ENCODE measurements at places on chromosomes 5 and 9.

- no peak for DNase-seq
Measured at GRCh38 chr5:28648108-28648507, 1609.7 kb upstream of the CDH9 start.

GRCh38 chr5:54217826-54218503 lies 92.4 kb downstream of the ARL15 start:
- peak; percentile 47 for DNase-seq

DNA sequence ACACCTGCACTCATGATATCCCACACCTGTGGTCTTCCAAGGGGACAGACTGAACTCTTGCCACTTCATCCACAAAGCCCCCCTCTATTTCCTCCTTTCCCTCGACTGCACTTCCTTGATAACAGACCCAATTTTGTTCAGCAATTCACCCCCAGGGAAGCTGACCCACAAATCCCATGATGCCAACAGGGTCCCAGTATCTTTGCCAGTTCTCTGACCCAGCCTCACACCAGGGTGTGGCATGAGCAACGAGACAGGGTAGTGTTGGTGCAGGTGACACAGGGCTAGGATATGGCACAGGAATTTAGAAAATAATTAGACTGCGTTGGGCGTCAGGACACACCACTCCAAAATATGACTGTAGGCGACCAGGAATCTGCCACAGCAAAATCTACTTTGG lies 30.2 kb upstream of the KCNIP1 start:
- DNase-seq: no peak

DNA sequence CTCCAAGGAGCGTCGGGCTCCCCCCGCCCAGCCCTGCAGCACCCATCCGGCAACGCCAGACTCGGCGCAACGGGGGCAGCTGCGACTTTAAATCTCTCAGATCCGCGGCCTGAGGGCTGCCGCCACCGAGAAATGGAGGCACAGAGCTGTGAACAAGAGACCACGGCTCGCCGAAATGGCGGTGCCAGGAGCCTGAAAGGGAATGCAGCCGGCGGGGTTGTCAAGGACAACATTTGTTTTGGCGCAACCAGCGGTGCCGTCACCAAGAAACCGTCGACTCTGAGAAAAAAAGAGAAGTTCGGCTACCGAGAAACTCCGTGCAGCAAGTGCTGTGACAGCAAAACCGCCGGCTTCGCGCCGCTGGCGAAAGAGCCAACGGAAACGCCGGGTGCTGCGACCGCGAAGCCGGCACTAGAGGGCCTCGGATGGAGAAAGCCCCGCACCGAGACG lies 2.1 kb upstream of the ANXA2R start:
- peak; percentile 90 for DNase-seq

DNA sequence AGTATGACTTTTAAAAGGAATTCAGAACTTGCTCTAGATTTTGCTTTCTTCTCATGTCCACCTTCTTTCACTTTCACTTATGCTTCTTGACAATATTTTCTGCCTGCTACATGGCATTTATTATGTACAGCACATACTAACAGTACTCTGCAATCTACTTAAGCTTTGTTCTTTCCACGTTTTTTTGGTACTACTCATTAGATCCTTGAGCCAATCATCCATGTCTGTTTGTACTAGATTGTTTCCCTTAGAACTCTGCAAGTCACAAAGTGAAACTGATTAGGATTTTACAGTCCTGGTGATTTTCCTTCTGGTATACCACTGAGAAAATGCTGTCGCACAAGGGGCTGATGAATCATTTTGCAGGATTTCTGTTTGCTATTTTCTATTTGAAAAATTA lies 78.3 kb downstream of the PARP8 start:
- peak; percentile 20 for DNase-seq

DNA sequence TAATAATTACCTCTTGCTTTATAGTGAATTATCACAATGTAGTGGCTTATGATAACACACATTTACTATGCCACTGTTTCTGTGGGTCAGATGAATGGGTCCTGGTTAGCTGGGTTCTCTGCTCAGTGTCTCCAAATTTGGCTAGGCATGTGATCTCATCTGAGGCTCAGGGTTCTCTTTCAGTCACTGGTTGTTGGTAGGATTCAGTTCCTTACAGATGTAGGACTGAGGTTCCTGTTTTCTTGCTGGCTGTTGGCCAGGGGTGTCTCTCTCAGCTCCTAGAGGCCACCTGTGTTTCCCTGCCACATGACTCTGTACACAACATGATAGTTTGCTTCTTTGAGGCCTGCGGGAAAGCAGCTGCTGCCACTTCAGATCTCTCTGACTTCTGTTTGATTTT lies 7.1 kb downstream of the NFX1 start:
- DNase-seq: no peak

GRCh38 chr9:124121725-124122124 lies 110.2 kb downstream of the LHX2 start:
- no peak for DNase-seq

DNA sequence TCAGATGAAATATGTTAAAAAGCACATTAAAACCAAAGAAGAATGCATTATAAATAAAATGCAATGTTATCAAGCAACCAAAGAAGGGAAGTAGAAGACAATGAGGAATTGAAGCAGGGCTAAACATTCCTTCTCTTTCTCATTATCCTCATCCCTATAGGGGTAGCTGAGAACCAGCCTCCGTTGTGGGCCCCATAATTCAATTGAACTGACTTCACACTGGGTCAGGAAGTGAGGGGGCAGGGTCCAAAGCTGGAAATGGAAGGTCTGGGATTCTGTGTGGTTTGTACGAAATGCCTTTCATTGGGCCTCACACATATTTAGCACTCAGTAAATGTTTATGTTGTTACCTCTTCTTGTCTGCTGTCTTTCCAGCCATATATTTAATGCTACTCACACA lies 220.4 kb upstream of the CD180 start:
- no peak for DNase-seq

DNA sequence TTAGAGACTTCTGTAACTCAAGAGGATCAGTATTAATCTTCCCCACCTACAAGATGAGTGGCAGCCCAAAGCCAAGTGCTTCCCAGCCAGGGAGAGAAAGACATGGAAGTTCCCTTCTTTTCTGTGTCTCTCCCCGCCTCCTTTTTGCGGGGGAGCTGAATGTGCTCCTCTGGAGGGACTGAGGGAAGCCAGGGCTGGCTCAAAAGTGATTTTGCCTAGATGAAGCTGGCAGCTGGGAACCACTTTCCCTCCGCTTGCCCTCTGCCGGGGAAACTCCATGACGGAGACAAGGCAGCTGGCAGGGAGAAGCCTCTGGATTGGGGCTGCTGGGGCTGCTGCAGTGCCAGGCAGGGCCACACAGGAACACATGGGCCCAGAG lies 24.4 kb downstream of the EGR1 start:
- no peak for DNase-seq

DNA sequence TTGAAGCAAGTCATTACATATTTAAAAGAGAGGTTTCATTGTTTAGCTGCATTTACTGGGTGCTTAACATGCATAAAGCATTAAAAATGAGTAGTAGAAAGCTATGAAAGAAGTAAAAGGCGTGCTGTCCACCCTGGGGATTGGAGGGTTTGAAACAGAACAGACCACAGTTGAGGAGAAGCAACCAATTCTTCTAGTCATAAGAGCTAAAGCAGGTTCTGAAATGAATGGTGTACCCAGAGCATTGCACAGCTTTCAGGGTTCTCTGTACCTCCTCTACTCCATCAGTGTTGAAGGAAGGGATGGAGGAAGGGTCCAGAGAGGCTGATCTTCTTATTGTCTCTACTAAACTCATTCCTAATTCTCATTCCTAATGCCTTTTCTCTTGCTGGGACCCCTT lies 68.9 kb downstream of the SH3RF2 start:
- DNase-seq: no peak

- DNase-seq: no peak
Measured at GRCh38 chr9:127129073-127129717, 6.8 kb upstream of the ANGPTL2 start.

- no peak for DNase-seq
Measured at GRCh38 chr9:36721846-36722588, 149.3 kb downstream of the MELK start.

- no peak for DNase-seq
Measured at GRCh38 chr9:25733336-25733982, 55.2 kb upstream of the TUSC1 start.

DNA sequence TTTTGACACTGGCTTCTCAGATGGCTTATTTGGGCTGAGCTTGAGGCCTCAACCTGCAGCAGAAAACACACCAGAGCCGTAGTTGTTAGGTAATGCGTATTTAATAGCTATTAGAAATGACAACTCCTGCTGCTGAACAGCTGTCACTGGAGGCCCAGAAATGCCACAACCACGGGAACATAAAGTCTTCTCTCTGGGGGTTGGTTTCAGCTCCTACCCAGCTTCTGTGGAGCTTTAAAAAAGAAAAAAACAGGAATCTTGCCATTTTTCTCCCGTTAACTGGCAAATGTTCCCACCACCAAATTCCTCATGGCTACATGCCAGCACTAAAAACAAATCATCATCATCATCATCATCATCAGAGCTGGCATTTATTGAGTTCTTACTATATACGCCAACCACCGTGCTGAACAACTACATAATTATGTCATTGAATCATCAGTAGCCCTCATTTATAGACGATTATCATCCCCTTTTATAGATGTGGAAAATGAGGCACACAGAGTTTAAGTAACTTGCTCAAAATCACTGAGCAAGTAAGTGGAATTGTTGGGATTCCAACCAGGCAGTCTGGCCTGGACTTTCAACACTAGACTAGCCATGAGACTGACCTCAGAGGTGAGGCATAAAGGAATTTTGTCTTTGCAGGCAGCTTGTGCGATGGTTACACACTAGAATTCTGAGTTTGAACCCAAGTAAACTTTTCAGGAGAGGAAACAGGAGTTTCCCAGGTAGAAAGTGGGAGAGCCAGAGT lies 185.3 kb upstream of the WWC1 start:
- no peak for DNase-seq

DNA sequence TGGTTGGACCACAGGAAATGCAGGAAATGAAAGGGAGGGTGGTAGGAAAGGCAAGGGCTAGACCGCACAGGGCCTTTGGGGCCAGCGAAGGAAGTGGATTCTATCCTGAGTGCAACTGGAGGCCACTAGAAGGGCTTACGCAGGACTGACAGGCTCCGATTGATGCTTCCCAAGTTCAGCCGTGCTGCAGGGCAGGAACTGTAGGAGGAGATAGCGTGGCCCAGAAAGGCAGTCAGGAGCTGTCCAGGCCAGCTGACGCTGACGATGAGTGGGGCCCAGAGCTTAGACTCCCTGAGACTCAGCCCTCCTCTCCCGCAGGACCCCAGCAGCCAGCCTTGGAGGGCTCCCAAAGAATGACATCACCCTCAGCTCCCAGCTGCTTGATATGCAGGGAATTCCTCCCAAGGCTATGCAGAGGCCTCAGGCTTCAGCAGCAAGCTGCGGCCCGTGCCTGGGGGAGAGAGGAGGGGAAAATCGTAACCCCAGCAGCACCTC lies 48.8 kb downstream of the KCNIP1 start:
- no peak for DNase-seq

DNA sequence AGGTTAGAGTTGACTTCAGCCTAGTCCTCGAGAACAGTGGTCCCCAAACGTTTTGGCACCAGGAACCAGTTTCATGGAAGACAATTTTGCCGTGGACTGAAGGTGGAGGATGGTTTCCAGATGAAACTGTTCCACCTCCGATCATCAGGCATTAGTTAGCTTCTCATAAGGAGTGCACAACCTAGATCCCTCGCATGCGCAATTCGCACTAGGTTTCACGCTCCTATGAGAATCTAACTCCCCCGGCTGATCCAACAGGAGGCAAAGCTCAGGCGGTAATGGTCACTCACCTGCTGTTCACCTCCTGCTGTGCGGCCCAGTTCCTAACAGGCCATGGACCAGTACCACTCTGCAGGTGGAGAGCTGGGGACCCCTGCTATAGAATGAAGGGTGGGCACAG lies 163.6 kb downstream of the CDH6 start:
- DNase-seq: no peak

- DNase-seq: no peak
Measured at GRCh38 chr5:123086376-123087055, 2.5 kb upstream of the PRDM6 start.

GRCh38 chr9:72726947-72727346 lies 205.5 kb downstream of the TMC1 start:
- DNase-seq: no peak

DNA sequence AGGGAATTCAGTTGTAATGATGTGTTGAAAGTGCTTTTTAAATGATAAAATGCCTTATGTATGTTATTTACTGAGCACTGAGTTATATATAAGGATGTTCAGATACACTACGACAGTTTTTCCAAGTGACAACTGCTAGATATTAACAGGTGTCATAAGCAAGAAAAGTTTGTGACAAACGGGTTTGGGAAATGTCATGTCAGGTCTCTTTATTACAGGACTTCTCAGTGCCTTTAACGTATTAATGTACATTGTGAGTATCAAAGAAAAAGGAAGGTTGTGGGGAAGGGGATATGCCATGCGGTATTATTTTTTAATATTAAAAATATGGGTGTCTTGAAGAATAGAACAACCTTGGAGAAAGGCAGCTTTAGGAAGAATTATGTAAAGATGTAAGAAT lies 56.4 kb downstream of the RAI14 start:
- no peak for DNase-seq

DNA sequence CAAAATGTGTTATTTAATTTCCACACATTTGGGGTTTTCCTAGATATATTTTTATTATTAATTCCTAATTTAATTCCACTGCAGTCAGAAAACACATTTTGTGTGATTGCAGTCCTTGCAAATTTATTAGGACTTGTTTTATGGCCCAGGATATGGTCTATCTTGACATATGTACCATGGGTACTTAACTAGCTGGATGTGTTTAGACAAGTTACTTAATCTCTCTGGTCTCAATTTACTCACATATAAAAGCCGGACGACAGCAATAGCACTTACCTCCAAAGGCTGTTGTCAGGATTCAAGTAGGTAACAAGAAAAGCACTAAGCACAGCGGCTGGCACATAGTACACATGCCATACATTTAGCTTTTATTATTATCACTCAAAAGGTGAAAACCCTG lies 118.2 kb upstream of the MSX2 start:
- DNase-seq: no peak

DNA sequence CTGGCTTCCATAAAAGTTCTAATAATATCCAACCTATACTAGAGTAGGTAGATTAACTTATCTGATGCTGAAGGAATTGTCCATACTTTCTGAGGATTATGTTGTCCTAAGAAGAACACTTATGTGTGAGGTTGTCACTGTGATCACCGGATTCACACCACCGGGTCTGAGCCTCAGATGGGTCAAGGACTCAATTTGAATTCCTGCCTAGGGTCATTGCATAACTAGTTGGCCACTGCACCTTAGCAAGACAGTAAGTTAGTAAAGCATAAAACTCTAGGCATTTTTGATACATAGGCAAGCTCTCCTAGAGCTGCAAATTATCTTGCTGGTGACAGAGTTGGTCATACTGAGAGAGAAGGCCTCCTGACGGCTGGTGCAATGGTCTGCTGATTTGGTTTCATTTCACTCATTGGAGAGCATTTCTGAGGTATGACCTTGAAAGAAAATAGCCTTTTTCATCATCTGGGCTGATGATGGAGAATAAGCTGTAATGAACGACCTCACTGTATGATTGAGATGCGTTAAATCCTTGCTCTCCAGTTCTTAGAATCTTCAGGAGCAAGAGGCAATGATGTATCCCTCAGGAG lies 72.0 kb upstream of the CKMT2 start:
- no peak for DNase-seq
